ENCODE measurements at places on chromosomes 1 and 21.

GRCh38 chr21:32574946-32575925 lies 10.1 kb downstream of the TCP10L start:
- DNase-seq: no peak

- DNase-seq: no peak
Observed at GRCh38 chr1:226425431-226426031, 17.6 kb upstream of the PARP1 start.

GRCh38 chr21:39525129-39525528 lies 73.4 kb downstream of the SH3BGR start:
- no peak for DNase-seq

DNA sequence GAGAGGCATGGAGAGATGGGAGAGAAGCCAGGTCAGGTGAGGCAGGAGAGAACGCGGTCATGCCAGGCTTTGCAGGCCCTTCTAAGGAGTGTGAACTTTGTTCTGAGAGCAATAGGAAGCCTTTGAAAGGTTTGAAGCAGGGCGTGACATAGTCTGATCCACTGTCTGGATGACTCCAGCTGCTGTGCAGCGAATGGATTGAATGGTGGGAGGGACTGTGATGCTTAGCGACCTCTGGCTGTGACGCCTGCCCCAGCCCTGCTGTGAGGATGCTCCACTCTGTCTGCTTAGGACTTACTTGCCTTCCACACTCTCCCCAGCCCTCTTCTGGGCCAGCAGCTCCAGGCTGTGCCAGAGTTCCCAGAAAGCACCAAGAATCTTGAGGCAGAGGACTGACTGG lies 41.8 kb upstream of the POU3F1 start:
- peak; percentile 82 for DNase-seq

DNA sequence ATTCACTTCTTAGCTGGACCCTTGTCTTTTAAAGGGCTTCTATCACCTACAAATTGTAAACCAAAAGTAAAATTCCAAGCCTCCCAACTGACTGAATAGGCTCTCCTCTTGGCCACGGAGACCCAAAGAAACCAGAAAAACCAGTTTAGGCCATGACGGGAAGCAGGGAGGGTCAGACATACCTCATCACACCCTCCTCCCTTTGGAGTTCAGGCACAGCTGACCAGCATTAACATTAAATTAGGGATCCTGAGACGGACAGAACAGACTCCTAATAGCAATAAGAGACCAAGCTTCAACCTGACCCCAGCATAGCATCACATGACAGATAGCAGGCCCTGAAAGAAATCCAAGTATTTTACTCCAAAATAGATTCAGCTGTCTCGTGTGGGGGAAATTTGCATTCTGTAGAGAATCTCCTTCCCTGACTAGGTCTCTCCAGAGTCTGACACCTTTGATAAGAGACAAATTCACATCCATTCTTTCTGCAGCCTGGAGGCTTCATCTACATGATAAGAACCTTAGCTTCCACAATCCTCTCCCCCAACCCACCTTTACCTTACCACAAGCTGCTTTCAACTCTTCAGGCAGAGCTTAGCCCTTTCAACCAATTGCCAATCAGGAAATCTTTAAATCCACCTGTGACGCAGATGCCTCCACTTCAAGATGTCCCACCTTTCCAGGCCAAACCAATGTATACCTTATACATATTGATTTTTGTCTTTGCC lies 177.1 kb upstream of the RAB4A start:
- peak; percentile 68 for DNase-seq

- peak; percentile 40 for DNase-seq
Observed at GRCh38 chr1:246689409-246690008, 34.7 kb upstream of the SCCPDH start.

GRCh38 chr21:41763996-41764395 lies 2.9 kb downstream of the RIPK4 start:
- DNase-seq: no peak

DNA sequence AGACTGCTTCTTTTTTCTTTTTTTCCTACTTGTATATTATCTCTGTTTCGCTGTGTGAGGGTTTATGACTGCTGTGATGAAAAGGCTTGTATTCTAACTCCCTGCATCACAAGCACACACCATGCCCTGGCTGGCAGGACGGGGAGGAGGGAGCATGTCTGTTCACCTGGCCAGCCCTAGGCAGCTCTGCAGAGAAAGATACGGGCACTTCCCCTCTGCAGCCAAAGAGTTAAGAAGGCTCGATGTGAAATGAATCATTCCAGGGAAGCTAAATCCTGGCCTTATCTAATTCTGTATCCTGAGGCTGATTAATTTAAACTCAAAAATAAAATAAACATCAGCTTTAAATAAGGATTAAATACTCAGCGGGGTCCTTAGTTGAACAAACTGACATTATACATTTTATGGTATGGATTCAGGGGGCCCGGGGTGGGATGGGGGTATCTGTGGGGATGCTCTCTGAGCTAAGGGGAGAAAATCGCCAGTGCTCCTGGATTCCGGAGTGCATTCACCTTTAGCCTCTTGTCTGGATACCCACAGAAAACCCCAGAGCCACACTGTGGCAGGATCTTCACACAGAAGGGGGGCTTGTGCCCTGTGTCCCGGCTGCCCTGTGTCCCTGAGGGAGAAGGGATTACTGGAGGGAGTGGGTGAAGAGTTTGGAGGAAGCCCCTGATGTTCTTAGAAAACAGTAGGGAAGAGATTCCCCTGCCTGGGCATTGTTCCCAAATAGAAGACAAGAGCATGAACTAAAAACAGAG lies 321.5 kb downstream of the NPHP4 start:
- no peak for DNase-seq

DNA sequence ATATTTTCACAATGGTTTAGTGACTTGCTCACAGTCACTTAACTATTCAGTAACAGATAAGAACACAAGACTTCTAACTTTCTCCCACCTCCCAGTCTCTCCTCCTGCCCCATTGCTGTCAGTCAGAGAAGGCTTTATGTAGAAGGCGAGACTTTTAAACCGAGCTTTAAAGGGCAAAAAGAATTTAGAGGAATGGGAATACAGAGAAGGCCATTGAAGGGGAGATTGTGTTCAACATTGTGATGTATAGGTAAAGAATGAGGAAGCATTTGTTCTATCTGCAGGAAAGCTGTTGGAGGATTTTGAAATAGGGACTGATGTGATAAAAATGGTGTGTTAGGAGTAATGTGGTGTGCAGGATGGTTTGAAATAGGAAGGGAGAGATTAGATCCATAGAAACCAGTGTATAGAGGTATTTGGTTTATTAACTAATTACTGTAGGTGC lies 7.3 kb downstream of the POU2F1 start:
- DNase-seq: no peak

DNA sequence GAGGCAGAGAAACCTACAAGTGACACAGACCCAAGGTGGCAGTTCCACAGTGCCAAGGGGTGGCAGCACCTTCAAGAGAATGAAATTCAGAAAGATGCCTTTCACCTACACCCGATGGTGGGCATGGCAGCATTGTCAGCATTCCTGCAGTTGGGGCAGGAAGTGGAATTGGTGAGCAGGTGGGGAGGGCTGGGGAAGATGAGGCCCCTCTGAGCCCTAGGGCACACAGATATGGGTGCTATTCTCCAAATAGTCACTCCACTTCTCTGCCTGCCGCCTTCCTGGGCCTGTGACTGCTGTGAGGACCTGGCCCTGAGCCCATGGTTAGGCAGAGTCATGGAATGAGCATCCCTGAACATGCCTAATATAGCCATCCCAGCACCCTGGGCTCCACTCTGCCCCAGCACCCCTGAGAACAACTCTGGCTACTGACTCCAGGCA lies 8.3 kb downstream of the SHISA4 start:
- no peak for DNase-seq

DNA sequence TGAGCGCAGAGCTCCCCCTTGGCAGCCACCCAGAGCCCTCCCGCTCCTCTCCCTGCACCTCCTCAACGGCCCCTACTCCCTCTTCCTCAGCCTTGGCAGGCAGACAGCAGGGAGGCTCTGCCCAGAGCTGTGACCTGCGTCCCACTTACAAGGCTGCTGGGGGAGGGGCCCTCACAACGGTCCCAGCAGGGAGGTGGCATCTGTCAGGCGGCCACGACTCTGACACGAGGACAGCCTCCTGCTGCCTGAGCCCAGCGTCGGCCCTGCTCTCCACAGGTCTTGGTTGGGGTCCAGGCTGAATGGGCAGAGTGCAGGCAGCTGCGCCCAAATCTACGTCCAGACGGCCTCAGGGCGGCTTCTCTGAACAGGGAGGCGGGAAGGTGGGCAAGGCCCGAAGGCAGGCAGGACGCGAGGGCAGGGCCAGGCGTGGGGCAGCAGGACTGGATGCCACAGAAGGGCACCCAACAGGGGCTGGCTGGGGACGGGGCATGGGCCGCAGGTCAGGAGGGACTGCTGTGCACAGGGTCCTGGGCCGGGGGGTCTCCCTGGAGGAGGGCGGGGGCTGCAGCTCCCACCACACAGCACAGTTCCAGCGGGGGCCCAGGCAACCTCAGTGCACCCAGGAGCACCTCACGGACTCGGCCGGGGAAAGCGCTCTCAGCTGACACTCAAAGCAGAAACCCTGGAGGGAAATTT lies 7.5 kb downstream of the SLC19A1 start:
- no peak for DNase-seq

- DNase-seq: no peak
Observed at GRCh38 chr1:245216366-245217115, 61.8 kb downstream of the KIF26B start.

- no peak for DNase-seq
Observed at GRCh38 chr1:24575905-24576587, 20.2 kb downstream of the NCMAP start.

DNA sequence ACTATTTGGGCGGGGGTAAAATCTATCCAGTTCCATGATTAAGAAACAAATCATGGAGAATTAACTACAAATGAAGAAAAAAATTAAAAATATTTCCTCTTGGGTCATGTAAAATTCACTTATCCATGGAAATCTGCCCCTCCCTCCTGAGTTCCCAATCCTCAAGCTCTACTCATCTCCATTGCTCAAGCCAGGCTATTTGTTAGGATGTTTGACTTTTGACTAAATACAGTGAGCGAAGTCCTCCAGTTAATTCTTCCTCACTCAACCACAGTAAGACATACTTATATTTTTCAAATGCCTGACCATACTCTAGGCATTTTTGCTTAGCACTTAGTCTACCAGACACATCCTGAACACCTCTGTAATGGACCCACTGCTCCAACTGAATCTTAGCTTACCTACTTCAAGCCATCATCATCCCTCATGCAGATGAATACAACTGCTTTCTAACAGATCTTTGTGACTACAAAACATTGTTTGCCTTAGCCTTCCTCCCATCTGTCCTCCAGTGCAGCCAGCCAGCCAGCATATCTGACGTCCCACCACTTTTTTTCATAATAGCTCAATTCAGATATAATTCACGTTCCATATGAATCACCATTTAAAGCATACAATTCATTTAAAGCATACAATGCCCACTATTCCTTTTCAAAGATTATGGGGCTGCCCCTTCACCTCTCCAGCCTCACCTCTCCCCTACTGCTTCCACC lies 154.2 kb downstream of the RERE start:
- DNase-seq: no peak

- DNase-seq: no peak
Observed at GRCh38 chr1:120178799-120179756, 2.8 kb upstream of the SEC22B start.

GRCh38 chr21:42993051-42993712 lies 18.8 kb downstream of the PKNOX1 start:
- no peak for DNase-seq

DNA sequence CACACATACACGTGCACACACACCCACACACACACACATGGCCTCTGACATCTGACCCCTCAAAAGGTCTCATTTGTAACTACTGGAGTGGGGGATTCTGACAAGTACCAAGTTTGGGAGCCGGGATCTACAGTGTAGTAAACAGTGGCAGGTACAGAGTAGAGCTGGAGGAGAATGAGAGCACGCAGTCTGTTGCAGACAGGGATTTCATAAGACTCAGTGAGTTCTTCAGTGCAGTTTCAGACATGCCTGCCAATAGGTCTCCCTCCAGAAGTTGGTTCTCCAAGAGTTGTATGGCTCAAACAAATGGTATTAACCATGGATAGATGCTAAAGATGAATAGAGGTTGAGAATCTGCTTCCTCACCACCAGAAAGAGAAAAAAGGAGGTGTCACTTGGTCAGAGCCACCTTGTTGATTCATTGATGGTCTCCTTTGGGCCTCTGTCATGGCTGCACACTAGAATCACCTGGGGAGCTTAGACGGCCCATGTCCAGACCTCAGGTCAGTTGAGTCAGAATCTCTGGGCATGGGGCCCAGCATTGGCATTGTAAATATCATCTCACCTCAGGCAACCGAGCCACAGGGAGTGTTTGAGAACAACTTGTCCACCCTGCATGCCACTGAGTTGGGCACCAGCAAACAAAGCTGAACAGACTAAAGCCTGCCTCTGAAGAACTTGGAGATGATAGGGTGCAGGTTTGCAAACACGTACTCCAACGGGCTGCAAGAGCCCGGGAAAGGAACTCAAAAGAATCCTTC lies 122.1 kb downstream of the EDEM3 start:
- DNase-seq: no peak

- DNase-seq: no peak
Observed at GRCh38 chr1:202658769-202659168, 51.5 kb downstream of the SYT2 start.

GRCh38 chr1:230067871-230068620 lies 1.0 kb downstream of the GALNT2 start:
- DNase-seq: no peak
